Activated T-cell treated with anti-CD3 and anti-CD28 coated beads, Interleukin-2, amount 50 U/mL, for 72 hours (primary cell): ENCODE measurements at places on chromosomes 12 and 14. TPM values are rescaled to one million over a fixed set of nuclear protein-coding genes. Genes with fewer than 3 reads are reported as not detected.

- peaks cover 23% of the 10 kb centered on the region for H3K36me3 ChIP-seq
- H3K27ac ChIP-seq, result peak overlapping the region; percentile 81
- H3K4me1 ChIP-seq, result peaks cover 53% of the 10 kb centered on the region
- DNase-seq, result no peak
These were observed 56.8 kb downstream of the CDK17 start for GRCh38 chr12:96343347-96343954.

PFDN5 gene
- 301 TPM for total RNA-seq

DNA sequence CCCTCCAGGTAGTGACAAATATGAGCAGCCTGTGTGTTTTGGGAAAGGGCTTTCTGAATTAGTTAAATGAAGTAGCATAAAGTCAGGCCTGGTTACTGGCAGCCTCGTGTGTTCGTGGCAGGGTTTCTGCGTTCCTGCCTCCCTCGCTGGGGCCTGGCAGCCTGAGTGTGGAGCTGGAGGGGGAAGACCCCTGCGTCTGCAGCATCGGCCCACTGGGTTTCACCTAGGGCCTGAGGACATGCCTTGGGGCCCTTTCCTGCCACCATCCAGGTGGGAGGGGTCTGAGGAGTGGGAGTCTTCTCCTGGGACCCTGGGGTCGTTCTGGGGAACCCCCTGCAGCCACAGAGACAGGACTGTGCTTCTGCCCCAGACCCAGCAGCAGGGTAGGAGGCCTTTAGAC lies 20.4 kb upstream of the AMN start:
- no peaks in the 10 kb centered on the region for H3K27me3 ChIP-seq
- H3K4me3 ChIP-seq, result no peak overlapping the region
- peaks cover 34% of the 10 kb centered on the region for H3K36me3 ChIP-seq
- peaks cover 31% of the 10 kb centered on the region for H3K4me1 ChIP-seq
- peak overlapping the region; percentile 32 for H3K27ac ChIP-seq
- no peak for DNase-seq

DNA sequence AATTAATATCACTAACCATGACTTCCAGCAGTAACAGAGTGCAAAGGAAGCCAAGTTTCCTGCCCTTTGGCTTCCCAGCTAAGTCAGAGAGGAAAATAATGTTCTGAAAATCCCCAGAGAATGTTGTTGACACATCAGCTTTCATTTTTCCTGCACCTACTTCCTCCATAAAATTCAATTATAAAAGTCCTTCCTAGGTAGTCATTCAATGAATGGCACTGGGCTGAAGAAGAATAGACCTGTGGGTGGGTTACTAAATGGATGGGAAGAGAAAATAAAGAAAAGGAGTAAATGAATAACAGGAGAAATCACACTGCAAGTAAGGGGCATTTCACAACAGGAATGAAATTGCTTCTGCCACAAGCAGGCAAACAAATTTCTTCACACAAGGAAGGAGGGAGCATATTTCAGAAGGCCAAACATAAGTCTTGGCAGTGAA lies 73.2 kb upstream of the MDM1 start:
- H3K4me3 ChIP-seq, result no peak overlapping the region
- no peak for DNase-seq
- H3K27me3 ChIP-seq, result peaks cover 5% of the 10 kb centered on the region
- H3K4me1 ChIP-seq, result peaks cover 22% of the 10 kb centered on the region
- H3K27ac ChIP-seq, result peak overlapping the region; percentile 21

DNA sequence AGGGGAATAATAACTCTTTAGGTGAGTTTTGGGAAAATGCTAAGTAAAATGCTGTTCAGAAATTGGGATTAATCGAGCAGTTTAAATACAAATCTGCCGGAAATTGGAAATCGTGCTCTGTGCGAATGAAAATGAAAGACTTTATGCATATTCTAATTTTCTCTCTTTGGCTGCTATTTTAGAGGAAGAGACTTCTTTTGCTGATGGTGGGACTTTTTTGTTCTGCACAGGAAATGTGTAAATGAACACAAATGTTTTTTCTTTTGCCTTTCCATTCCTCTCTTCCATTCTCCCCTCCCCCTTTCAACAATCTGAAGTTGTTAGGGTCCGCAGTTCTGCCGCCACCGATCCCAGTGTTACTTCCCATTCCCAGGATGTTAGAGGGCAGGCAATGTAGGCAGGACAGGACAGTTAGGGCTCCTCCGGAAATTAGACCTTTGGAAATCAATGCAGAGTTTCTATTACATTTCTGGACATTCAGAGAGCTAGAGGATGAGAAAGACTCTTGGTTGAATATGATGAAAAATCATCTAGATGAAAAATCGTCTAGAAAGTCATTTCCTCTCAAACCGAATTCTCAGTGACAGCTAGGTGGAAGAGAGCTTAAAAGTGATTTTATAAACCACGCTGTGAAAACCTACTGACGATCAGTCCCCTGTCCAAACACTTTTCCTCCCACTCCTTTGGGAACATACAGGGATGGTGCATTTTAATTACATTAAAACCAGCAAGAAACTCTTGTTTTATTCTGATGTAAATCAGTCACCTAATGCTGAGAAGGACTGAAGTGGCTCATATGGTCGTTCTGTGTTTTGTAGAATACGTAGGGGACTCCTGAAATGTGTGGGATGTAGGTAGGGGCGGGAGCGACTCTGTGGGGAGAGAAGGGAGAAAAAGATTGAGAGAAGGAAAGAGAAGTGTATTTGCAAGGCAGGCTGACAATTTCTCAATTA lies 17.8 kb downstream of the FOXG1 start:
- no peak overlapping the region for H3K27ac ChIP-seq
- H3K27me3 ChIP-seq, result peaks cover 58% of the 10 kb centered on the region
- H3K36me3 ChIP-seq, result peaks cover 5% of the 10 kb centered on the region

- H3K27ac ChIP-seq, result no peak overlapping the region
- no peaks in the 10 kb centered on the region for H3K4me1 ChIP-seq
- H3K27me3 ChIP-seq, result no peaks in the 10 kb centered on the region
- no peak overlapping the region for H3K4me3 ChIP-seq
- H3K36me3 ChIP-seq, result no peaks in the 10 kb centered on the region
These were observed 54.9 kb upstream of the NCOR2 start for GRCh38 chr12:124622331-124622730.

DNA sequence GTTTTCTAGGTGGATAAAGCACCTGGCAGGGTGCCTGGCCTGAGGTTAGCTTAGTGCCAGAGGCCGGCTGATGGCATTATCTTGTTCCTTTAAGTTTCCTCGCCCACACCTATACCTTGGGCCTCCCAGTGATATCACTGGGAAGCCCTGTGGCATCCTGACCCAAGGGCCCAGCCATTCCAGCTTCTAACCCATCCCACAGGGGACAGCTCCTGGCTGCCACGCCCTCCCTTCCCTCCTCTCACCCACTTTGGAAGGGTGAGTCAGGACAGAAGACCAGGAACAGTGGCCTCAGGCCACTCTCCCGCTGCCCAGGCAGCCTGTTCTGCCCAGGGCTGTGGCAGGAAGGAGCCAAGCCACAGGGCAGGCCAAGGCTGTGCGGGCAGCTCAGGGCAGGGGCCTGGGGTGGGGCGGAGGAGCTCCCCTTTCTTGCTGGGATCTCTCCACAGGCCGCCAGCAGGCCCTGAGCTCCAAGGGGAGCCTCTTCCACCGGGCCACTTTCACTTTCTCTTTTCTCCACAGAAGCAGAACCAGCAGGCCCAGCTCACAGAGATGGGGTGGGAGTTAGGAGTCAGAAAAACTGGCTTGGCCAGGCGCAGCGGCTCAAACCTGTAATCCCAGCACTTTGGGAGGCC lies 75.1 kb downstream of the IRF2BPL start:
- peaks cover 79% of the 10 kb centered on the region for H3K4me1 ChIP-seq
- H3K27me3 ChIP-seq, result no peaks in the 10 kb centered on the region
- H3K27ac ChIP-seq, result peak overlapping the region; percentile 29
- H3K4me3 ChIP-seq, result peak overlapping the region; percentile 76

DNA sequence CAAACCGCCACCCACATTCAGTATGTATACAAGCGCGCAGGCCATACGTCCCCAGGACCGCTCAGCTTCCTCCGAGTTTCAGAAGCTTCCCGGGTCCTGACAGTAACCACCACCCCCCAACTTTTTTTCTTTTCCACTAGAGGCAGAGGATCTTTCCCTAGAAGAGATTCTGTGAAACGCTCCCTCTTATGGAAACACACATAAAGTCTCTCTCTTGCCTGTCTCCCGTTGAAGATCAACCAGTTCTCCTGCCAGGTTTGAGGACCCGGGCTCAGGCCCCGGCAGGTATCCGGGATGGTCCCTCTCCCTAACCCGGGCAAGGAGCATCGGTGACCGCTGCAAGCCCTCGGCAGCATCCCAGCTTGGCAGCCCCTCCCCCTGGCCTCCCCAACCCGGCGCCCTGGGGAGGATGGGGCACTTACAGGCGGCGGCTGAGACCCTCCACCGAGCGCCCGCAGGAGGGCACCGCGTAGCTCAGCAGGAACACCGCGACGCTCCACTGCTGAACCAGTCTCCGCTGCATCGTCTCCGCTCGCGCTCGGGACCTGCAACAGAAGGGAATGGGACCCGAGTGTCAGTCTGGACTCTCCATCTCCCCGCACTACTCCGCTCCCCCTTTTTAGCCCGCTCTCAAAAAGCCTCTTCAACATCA lies 3.4 kb downstream of the PTHLH start:
- H3K4me3 ChIP-seq, result peak overlapping the region; percentile 88
- no peak for DNase-seq
- no peak overlapping the region for H3K27ac ChIP-seq
- peaks cover 24% of the 10 kb centered on the region for H3K4me1 ChIP-seq

GRCh38 chr14:23537351-23538049 lies 14.1 kb downstream of the ZFHX2 start:
- DNase-seq, result no peak
- H3K36me3 ChIP-seq, result no peaks in the 10 kb centered on the region
- H3K27ac ChIP-seq, result no peak overlapping the region
- no peak overlapping the region for H3K4me3 ChIP-seq
- H3K4me1 ChIP-seq, result no peaks in the 10 kb centered on the region

CLEC6A gene
- total RNA-seq, result not detected

TAS2R13 gene
- total RNA-seq, result 0.53 TPM

GRCh38 chr12:108955225-108955835 lies 65.5 kb downstream of the SVOP start:
- H3K27me3 ChIP-seq, result no peaks in the 10 kb centered on the region
- H3K4me1 ChIP-seq, result peaks cover 8% of the 10 kb centered on the region
- DNase-seq, result no peak
- no peak overlapping the region for H3K27ac ChIP-seq
- H3K36me3 ChIP-seq, result no peaks in the 10 kb centered on the region
- H3K4me3 ChIP-seq, result no peak overlapping the region

GRCh38 chr12:38480594-38480993 lies 164.0 kb downstream of the ALG10B start:
- no peaks in the 10 kb centered on the region for H3K4me1 ChIP-seq
- no peaks in the 10 kb centered on the region for H3K36me3 ChIP-seq
- no peak overlapping the region for H3K4me3 ChIP-seq
- no peaks in the 10 kb centered on the region for H3K27me3 ChIP-seq
